ENCODE measurements at places on chromosomes 5 and 9.

- no peak for DNase-seq
Observed at GRCh38 chr9:79813258-79813638, 241.5 kb downstream of the TLE4 start.

DNA sequence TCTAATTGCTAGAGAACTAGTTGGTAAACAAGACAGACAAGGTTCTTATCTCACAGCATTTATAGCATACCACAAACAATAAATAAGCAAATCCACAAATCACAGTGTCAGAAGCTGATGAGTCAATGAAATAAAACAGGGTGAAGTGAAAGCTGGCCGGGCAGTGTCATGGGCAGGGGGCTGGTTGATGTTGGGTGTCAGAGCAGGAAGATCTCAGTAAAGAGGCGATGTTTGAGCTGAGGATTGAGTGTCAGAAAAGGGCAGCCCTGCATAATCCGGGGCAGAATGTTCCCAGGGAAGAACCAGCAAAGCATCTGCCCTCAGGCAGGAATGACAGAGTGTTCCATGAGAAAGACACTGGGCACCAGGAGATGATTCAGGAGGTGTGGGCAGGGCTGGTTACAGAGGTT is 183.4 kb downstream of the GOLPH3 start:
- DNase-seq: no peak

DNA sequence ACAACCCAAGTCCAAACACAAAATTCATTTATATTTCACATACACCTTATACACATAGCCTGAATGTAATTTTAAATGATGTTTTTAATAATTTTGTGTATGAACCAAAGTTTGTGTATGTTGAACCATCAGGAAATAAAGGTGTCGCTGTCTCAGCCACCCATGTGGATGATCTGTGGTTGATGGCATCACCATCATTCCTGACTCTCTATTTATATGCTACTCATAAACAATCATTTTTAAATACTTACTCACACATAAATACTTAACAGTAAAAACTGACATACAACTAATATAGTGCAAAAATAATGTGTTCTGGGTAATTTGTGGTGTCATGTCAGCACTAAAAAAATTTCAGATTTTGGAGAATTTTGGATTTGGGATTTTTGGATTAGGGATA is 38.4 kb downstream of the SMC5 start:
- DNase-seq: no peak

- DNase-seq: no peak
Observed at GRCh38 chr5:180898621-180899246, at the start of gene BTNL8. BTNL8 (plus strand) TSS chr5:180899159; CDS start chr5:180899311, 152 bp downstream.

- no peak for DNase-seq
Observed at GRCh38 chr5:147085409-147085808, 149.4 kb upstream of the STK32A start.

DNA sequence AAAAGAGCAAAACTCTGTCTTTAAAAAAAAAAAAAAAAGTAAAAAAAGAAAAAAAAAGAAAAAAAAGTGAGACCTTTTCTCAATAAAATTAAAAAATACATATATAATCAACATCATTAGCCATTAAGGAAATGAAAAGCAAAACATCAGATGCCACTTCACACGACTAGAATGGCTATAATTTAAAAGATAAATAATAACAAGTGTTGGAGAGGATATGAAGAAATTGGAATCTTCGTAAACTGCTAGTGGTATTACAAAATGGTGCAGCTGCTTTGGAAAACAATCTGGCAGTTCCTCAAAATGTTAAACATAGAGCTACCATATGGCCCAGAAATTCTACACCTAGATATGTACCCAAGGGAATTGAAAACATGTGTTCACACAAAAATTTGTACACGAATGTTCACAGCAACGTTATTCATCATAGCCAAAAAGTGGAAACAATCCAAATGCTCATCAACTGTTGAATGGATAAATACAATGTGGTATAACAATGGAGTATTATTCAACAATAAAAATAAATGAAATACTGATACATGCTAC is 45.3 kb upstream of the SIL1 start:
- DNase-seq: no peak

GRCh38 chr5:174348311-174348981 is 302.9 kb downstream of the NSG2 start:
- no peak for DNase-seq

- no peak for DNase-seq
Observed at GRCh38 chr5:68270399-68270975, 54.9 kb downstream of the PIK3R1 start.

- DNase-seq: no peak
Observed at GRCh38 chr5:72612810-72613209, 105.6 kb upstream of the ZNF366 start.

DNA sequence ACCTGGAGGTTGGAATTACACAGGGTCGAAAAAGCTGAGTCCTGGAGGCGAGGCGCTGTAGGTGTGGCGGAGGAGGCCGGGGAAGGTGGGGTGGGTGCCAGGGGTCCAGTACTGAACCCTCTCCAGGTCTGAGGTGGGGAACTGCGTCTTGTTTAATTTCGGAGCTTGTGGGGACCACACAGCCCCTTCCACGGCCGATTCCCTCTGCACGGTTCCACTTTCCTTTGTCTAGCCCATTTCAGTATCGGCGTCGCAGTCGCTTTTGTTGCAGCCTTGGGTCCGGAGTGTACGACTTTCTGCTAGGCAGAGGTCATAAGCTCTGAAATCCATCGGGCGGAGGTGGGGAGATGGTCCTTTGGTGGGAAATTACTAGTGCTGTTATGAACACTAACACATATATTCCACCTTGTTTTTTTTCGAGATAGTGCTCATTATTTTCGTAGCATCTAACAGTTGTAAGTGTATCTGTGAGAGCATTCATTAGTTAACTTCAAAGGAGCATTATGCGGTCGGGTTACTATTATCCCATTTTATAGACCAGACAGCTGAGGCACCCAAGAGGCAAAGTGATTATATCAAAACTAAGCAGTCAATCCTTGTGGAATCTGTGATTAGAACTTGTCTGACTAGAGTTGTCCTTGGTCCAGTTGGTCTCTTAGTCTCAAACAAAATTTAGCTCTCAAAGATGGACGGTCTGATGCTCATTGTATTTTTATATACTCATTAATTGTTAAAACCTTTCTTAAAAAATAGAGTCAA is 737 bp downstream of the RNF180 start:
- DNase-seq: no peak

GRCh38 chr9:98992885-98993569 is 49.3 kb downstream of the COL15A1 start:
- DNase-seq: no peak

GRCh38 chr9:28024676-28025075 is 451.4 kb upstream of the C9orf72 start:
- DNase-seq: no peak

DNA sequence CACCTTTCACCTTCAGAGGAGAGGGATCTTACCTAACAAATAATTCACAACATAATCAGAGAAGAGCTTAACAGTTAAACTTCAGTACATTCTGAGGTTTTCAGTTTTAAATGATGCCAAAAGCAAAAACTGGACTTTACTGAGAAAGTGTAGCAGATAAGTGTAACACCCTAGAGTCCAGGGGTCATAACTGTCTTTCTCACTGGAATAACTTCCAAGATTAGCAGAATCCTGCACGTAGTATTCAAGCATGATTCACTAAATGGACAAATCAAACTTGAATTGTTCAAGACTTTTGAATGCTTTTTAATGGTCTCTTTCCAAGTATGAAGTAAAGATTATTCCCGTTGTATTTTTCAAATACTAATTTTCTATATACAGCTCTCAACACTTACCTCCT is 180.1 kb upstream of the NREP start:
- DNase-seq: no peak

DNA sequence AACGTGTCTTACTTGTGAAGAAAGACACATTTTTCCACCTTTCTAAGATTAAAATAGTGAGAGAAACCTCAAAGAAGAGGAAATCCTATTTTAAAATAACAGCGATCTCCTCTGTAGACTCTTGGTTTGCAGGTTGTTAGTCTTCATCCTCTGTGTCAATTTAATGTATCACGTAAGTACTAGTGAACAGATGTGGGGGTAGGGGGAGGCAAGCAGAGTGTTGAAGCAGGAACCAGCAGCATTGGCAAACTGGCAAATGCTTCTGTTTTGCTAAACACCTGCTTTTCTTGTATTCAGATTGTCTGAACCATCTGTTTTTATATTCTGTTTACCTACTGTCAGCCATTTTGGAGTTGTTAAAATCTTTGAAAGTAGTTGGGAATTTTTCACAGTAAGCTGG is 159.3 kb upstream of the TLX3 start:
- DNase-seq: no peak

GRCh38 chr5:424301-425110 is 18.5 kb upstream of the EXOC3 start:
- DNase-seq: peak; percentile 66

DNA sequence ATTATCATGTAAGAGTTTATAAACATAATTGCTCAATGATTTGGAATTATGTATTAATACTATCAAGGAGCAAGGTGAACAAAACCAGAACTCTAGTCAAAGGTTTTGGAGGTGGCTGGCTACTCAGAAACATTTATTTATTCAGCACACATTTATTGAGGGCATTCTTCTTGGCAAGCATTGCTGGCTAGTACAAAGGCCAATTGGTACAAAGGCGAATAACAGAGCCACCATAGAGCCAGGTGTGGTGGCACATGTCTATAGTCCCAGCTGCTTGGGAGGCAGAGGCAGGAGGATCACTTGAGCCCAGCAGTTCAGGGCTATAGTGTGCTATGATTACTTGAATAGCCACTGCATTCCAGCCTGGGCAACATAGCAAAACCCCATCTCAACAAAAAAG is 242.1 kb downstream of the CWC27 start:
- no peak for DNase-seq

DNA sequence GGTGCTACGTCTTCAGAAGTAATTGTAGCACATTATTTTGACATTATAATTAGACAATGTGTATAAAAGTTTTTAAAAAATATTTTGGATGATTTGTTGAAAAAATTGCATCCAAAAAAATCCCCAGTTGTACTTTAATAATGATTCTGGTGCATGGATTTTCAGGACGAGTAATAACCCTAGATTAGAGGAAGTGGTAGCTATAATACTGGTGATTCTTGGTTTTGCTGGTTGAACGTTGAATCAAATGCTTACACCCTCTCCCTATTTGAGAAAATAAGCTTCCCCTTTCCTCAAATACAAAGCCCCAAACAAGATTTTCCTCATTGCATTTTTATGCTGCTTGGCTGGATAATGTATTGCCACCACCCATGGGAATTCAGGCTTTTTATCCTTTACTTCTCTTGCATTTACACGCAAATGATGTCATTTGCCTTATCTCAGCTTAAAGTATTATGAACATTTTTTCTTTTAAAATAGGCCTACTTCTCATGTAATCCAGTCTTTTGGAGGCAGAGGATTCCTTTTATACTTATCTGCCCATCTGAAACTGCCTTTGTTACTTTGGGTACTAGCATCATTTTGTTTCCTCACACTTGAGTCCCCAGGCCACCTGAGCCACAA is 86.3 kb downstream of the UBE2R2 start:
- no peak for DNase-seq

- peak; percentile 55 for DNase-seq
Observed at GRCh38 chr9:109328978-109329637, 8.2 kb upstream of the EPB41L4B start.

- peak; percentile 72 for DNase-seq
Observed at GRCh38 chr5:77066823-77067442, 20.2 kb downstream of the ZBED3 start.

DNA sequence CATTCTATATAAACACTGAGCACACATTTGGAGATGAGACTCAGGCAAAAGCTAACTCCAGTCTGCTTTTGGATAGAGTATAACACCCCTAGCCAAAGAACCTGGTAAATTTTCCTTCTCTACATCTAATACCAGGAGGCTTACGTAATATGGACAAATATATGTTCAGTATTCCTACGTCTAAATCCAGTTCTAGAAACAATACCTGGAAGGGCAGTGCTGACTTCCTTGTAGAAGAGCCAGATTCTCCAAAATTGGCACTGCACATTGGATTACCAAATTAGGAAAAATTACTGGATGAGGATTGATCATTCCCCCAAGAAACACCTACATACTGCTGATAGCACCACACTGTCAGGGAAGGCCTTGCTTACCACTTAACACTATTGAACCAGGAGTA is 247.4 kb downstream of the SAXO1 start:
- DNase-seq: no peak

- DNase-seq: no peak
Observed at GRCh38 chr5:172377438-172377837, 76.9 kb downstream of the SH3PXD2B start.

DNA sequence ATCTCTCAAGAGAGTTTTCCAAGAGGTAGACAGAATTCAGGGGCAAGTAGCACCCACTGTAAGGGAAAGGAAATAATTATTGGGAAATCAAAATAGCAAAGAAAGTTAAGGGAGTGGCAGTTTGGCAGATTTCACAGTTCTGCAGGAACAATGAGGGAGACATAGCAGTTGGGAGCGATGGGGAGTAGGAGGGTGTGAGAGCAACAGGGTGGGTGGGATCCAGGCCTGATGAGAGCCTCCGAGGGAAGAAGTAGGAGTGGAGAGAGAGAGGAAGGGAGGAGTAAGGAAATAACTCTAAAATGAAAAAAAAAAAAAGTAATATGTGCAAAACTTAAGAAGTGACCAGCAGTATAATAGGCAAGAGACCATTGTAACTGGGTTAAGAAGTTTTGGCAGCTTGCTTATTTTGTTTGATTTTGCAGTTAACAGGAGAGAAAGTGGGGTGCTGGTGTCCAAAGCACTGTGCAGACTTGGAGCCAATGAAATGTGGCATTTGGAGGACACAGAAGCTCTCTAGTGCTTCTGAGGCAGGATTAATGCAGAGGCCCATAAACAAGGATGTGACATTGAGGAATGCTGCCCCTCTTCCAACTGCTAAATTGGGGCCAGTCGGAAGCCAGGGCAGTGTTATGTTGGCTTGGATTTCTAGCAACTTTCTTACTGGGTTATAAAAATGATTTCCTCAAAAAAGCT is 10.2 kb downstream of the TNFAIP8 start:
- DNase-seq: no peak

DNA sequence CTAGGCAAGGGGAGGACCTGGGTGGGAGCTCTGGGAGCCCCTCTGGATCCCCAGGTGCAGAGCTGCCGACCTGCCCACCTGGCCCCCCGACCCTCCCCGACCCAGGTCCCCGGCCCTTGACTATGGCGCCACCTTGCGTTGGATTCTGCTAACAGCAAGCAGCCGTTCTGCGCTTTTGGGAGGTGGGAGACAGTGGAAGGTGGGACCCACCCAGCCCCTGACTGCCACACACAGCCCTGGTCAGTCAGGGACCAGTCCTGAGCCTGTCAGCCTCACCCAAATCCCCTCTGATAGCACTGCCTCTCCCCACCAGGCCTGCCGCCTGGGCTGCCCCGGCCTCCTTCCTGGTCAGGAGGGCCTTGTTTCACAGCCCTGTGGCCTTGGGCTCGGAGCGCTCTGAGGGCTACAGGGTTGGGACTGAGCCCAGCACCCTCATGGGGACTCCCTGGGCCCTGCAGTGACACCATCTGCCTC is 77.9 kb downstream of the HMCN2 start:
- DNase-seq: no peak

Data from AG08395 (cell line).